ENCODE measurements at places on chromosomes 6 and 20. TPM values are rescaled to one million over a fixed set of nuclear protein-coding genes. Genes with fewer than 3 reads are reported as not detected.

DNA sequence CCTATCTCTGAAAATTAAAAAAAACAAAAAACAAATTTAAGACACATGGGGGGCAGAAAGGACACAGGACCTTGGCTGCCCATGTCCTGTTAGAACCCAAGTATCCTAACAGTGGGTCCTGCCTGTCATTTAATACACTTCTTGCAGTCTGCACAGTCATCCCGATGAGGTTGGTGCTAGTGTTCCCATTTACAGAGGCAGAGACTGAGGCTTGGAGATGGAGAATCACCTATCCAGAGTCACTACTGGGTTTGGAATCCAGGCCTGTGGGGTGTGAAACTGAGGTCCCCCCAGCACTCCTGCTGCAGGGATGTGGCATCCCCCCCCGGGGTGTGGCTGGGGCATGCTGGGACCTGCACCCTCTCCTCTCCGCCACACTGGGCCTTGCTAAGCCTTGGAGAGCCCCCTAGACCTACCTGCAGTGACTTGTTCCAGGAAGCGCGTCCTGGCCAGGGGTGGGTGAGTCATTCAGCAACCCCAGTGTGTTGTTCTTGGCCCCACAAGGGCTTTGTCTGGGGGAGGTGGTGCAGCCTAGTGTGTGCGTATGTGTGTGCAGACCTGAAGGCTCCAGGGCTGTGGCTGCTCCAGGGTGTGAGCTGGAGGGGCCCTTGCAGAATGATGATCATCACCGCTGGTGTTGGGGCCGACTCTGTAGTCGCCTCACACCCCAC, 49.7 kb downstream of the BCAS4 start:
- peak; percentile 83 for DNase-seq

DNA sequence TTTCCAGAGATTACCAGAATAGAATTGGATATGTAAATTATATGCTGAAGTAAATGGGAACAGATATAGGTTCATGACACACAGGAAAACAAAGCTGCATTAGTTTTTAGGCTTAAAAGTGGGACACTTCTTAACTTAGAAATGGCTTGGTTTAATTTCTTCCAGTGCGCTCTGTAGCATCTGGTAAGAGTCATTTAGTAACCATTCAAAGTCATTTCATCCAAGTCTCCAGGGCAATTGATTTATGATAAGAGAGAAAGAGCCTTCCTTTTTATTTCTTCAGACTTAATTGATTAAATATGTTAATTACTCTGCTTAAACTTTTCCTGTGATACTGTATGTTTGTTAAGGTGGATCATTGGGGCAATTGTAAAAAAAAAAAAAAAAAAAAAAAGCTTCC, 368.0 kb downstream of the DOK5 start:
- no peak for DNase-seq

- DNase-seq = no peak
Observed at GRCh38 chr6:42766163-42766670, 15.6 kb upstream of the BICRAL start.

GRCh38 chr6:104729433-104729832, 130.3 kb downstream of the HACE1 start:
- DNase-seq = no peak

DNA sequence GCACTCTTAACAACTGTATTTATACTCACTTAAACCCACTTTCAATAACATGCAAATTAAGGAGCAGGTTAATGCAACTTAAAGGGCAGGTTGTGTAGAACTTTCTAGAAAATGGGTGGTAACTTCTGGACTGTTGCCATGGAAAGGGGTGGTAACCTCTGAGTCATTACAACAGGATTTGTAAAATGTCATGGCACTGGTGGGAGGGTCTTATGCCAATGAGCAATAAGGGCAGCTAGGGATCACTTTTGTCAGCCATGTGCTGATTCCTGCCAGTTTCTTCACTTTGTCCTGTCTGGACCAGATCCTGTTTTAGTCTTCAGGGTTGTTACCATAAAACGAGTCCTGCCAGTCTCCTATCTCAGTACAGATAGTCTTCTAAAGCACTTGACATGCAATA, 560.5 kb upstream of the PTCHD4 start:
- DNase-seq = no peak

- DNase-seq = no peak
Observed at GRCh38 chr6:96460052-96460700, 61.4 kb upstream of the UFL1 start.

DNA sequence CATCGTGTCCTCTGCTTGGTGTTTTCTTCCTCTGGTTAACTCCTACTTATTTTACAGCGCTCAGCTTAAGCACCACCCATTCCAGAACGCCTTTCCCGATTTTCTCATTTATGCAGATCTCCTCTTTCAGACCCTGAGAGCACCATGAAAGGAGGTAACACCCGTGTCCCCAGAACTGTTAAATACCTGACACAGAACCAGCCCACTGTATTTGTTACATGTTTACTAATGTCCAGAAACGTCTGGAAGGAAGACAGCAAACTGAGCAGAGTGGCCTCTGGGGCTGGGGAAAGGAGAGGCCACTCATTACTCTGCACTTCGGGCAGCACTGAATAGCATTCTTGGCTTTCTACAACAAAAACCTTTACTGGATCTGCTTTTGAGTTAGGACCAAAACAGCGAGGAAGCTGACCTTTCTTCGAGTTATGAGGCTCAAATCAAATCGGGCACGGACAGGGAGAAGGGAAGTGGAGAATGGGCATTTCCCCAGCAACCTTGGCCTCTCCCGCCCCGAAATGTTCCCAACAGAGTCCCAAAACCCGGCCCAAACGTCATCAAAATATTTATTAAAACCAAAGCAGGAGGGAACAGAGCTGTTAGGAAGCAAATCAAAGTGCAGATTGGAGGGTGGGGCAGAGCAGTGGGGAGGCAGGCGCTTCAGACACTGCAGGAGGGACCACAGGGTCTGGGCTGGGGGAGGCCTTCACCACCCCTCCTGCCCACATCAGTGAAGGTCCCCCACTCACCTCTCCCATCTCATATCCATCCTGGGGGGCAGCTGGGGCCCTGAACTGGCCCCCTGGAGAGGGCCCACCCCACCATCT, 1.1 kb upstream of the NECAB3 start:
- no peak for DNase-seq

DNA sequence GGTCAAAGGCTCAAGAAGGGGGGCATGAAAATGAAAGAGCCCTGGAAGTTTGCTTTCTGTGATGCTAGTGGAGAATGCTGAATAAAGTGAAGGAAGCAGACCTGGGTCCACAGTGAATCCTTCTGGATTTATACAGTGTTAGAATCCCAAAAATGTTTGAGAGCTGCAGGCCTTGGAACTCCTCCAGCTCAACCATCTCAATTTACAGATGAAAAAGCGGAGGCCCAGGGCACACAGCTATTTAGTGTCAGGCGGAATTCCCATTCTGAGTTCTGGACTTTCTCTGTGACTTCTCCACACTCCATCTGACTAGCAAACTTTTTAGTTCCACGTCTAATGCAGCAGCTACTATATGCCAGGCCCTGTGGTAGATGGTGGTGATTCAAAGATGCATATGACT, 1.5 kb upstream of the PRSS35 start:
- no peak for DNase-seq

- no peak for DNase-seq
Observed at GRCh38 chr6:33880766-33881165, 77.0 kb upstream of the MLN start.

GRCh38 chr6:129771678-129772077, 61.7 kb upstream of the ARHGAP18 start:
- no peak for DNase-seq

DNA sequence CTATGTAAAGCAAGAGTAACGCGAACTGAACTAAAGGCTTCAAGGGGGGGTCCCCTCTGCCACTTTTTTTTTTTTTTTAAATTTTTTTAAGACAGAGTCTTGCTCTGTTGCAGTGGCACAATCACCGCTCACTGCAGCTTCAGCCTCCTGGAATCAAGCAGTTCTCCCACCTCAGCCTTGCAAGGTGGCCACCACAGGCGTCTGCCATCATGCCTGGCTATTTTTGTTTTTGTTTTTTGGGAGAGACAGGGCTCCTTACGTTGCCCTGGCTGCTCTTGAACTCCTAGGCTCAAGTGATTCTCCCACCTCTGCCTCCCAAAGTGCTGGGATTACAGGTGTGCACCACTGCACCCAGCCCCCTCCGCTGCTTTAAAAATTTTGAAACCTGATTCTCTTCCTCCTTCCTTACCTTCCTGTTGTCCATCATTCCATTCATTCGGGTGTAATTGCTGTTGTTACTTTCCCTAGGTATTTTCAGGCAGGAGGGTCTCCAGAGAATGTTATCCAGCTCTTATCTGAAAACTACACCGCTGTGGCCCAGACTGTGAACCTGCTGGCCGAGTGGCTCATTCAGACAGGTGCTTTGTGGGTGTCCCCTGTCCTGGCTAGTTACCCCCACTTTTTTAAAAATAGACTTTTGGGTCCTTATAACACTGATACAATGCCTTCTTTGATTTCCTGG, 5.4 kb downstream of the NELFCD start:
- no peak for DNase-seq

DNA sequence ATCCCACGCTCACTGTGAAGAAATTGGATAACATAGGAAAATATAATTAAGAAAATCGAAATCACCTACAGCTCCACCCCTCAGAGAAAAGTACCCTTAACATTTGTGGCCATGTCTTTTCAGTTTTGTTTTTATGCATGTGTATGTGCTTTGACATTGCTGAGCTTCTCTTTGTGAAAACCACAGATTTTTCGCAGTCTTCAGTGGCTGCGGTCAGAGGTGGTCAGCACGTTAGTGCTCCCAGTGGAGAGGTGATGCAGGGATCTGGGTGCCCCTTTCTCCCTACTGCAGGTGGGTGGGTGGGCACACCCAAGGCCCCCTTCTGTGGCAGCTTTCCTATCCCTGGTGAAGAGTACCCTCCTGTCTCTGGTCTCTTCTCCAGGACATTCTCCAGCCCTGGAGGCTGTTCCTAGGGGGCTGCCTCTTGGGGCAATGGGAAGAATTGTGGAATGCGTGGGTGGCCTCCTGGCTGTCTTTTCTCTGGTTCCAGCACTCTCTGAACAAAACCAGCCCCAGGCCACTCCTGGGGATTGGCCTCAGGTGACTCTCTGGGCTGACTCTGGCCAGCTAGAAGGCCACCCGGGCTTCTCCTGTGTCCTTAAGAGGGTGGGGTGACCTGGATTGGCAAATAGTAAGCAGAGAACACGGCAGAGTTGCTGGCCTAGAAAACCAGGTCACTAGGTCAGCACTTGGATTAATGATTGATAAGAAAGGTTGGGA, 49.8 kb upstream of the FANCE start:
- no peak for DNase-seq

DNA sequence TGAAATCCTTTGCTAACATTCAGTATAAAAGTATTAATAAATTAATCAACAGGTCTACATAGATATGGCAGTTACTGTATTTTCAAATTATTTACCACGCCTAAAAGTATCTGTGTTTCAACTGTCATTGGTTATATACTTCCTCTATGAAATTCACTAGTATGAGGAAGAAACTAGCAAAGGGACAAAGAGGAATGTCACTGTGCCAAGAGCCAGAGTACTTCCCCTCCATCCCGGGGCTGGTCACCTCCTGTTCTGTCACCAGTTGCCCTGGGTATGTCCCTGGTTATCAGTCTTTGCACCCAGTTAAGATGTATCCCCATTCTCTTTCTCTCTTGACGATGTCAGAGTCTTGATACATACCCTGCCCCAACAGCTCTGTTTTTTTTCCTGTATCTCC, 476.8 kb upstream of the SOX4 start:
- DNase-seq = no peak

GRCh38 chr6:13332349-13332706, 4.0 kb upstream of the TBC1D7 start:
- DNase-seq = no peak

GRCh38 chr6:52610011-52610410, 33.2 kb upstream of the TRAM2 start:
- DNase-seq = no peak

GRCh38 chr6:357791-358341, 33.7 kb upstream of the IRF4 start:
- DNase-seq = no peak

GRCh38 chr20:39518654-39519053, 556.5 kb downstream of the DHX35 start:
- no peak for DNase-seq

DNA sequence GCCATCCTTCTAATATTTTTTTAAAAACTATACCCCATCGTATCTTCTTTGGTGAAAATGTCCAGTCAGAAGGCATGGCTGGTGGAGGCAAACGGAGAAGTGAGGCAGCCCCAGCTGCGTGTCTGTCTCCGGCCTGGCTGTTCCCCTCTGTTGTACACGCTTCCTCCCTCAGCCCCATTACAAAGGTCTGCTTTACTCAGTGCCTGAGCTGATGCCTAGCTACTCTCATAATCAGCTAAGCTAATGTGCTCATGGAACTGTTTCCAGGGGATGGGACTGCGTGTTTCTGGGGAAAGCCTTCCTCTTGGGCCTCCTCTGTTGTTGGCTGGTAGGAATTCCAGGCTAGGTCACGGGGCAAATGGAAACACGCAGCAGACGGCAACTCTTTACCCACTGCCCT, 67.3 kb downstream of the PPP1R3G start:
- no peak for DNase-seq

GRCh38 chr20:34876406-34877282, at the start of gene ACSS2:
Gene ACSS2, plus strand, starts transcription at chr20:34876612. Its CDS starts 34 bp downstream, at chr20:34876646.
- DNase-seq = peak; percentile 92

GRCh38 chr6:106102967-106103727, 17.0 kb downstream of the PRDM1 start:
- DNase-seq = no peak

DNA sequence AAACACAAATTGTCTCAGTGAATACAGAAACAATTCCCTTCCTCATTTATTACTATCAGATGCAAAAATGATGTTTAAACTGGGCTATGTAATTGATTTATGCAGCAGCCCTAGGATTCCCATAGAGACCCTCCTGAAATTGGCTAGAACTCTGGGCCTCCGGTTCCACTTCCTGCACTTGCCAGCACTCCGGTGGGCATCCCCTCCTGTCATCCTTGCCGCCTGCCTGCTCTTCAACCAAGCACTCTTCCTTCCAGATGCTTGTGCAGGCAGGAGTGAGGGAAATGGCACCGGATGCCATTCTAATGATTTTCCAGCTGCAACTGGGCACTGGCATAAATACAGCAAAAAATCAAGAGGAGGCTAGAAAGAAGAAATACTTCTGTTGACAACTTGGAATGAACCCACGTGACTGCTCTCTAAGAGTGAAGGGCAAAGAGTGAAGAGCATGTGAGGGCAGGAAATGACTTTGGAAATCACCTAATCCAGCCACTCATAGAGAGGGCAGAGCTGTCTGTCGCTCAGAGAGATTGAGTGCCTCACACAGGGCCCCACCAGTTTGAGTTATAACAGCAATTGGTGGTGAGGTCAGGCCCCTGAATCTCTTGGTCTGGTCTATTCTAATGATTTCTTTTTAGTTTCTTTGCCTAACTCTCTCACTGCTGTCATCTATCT, 3.7 kb upstream of the NEDD9 start:
- DNase-seq = peak; percentile 37

Gene CST4
- total RNA-seq = not detected

Gene CMTR1
- total RNA-seq = 54.3 TPM

Gene KCNG1
- total RNA-seq = 4.5 TPM

Gene SIRPD
- total RNA-seq = not detected

Gene ADISSP
- 72.7 TPM for total RNA-seq

Gene MCCD1
- not detected for total RNA-seq

Gene HSPA12B
- total RNA-seq = not detected

Gene NKX2-4
- not detected for total RNA-seq

Gene TRAPPC3L
- not detected for total RNA-seq

Gene NKAIN2
- total RNA-seq = not detected

Gene BPIFB3
- total RNA-seq = not detected

Gene OR2B6
- total RNA-seq = not detected

All from CD8-positive, alpha-beta memory T cell (primary cell).